Spinal cord (tissue), 10 donors: ENCODE measurements at places on chromosomes 13 and 19. TPM values are rescaled to one million over a fixed set of nuclear protein-coding genes. Genes with fewer than 3 reads are reported as not detected.

- peak; percentile 17 for DNase-seq
Measured at GRCh38 chr13:104270731-104271130, 1204.5 kb upstream of the SLC10A2 start.

GRCh38 chr19:17107546-17108452, 32.2 kb downstream of the MYO9B start:
- no peak for DNase-seq

GRCh38 chr19:29515706-29516357, 10.0 kb upstream of the VSTM2B start:
- DNase-seq, result no peak

DNA sequence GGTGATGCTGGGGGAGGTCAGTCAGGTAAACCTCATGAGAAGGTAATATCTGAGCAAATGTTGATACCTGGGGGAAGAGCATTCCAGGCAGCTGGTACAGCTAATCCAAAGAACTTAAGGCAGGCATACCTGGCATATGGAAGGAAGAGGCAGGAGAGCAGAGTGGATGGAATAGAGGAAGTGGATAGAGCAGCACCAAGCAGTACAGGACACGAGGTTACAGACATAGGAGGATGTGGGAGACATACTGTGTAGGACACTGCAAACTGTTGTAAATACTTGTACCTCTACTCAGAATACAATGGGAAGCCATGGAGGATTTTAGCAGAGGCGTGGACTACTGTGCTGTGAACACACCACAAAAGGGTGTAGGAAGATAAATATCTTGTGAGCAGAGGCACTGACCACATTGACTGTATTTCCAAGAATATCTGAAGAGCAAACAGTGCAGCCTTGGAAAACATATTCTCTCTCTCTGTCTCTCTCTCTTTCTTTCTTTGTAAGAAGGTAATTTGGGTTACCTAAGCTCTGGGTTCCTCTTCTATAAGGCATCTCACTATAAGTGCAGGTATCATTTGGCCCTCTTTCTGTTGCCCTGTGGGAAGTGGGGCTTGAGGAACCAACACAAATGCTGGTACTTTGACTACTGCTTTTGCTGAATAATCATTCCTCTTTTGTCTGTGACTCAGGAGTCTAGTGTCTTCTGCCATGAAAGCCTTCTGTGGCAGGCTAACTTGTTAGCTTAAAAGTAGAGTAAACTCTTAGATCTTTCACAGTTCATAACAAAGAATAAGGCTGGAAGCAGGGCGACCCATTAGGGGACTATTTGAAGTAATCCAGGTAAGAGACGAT, 238.0 kb downstream of the VWA8 start:
- DNase-seq, result no peak

DNA sequence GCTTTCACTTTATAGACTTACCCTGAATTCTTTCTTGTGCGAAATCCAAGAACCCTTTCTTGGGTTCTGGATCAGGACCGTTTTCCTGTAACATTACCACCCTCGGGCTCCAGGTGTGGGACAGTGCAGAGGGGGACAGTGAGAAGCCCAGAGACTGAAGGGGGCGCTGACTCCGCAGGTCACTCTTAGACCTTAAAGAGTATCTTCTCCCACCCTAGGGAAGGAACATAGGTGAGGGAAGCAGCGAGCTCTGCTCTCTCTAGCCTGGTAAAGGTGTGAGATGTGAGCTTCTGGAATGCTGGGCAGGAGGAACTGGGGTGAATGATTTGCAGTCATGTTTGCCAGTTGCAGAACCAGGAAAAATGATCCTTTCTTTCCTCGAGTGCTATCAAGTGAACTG, 80.8 kb upstream of the ZNF507 start:
- DNase-seq, result no peak

GRCh38 chr13:25691654-25692053, 319.9 kb downstream of the ATP8A2 start:
- no peak for DNase-seq

- DNase-seq, result peak; percentile 42
Measured at GRCh38 chr13:48624858-48625257, 28.9 kb upstream of the CYSLTR2 start.

GRCh38 chr13:21243045-21243897, 66.8 kb downstream of the MRPL57 start:
- DNase-seq, result no peak

DNA sequence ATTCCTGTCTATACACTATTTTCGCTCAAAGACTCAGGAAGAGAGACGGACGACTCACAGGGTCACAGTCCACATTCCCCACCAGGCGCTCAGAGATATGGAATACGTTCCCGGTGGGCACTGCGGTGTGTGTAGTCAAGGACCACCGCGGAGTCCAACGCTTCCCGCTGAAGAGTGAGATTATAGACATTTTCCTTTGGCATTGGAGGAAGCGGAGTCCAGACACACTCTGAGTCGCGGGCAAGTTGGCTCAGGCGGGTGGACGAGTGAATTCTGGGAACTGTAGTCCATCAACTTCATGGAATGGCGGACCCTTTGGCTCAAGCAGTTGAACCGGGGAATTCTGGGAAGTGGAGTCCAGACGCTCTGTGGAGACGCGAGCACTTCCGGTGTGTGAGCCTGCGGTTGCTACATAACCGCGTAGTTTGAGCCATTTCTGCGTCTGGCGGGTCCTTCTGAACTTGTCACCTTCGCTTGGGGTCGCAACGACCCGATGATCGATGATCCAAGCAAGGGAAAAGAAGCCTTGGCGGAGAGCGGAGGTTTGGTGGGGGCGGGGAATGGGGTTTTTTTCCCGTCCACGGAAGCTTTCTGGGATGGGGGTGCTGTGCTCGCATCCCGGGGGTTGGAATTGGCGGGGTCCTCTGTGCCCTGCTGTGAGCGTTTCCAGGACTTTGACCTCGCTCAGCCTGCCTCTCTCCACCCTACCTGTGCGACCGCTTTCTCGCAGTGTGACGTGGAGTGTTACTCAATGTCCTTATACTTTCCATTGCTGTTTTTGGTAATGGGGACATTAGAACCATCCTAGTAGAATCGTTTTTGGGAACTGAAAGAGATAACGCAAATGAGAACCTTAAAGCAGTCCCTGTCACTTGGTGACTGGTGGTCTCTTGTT, at the start of gene ZNF230:
TSS of gene ZNF230 (plus strand) at position 392 of the 895 bp plus-strand sequence. CDS start 4,122 bp downstream, outside the sequence.
- DNase-seq, result peak; percentile 93

GRCh38 chr13:45674908-45675307, 27.2 kb upstream of the CBY2 start:
- DNase-seq, result peak; percentile 54

GRCh38 chr13:105035092-105035491, 1500.4 kb downstream of the EFNB2 start:
- DNase-seq, result no peak

DNA sequence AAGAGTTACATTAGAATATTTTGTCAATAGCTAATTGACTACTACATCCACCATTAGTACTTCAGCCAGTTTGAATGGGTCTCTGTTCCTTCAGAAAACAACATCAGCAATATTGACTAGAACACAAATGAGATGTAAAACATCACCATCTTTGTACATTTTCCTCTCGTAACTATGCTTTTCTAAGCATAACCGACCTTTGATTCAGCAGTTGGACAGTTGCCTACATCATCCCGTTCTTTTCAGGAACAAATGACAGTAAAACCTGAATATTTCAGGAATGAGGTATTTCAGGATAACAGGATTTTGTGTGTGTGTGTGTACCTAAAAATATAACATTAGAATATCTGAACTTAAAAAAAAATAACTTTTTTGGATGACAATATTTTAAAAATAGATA, 60.9 kb downstream of the STARD13 start:
- DNase-seq, result no peak

DNA sequence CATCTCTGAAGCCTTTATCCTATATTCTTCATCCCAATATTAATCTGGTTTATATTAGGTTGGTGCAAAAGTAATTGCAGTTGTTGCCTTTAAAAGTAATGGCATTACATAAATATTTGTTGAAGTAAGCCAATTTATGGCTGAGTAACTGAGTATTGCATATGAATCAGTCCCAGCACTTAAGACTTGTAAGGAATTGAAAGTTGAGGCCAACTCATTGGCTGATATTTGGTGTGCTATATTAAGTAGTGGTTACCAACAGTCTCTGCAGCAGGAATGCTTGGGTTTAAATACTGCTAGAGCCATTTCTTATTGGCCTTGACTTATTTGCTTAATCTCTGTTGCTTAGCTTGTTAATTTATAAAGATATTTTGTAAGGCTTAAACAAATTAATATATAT, 460.7 kb downstream of the GPC6 start:
- no peak for DNase-seq

GRCh38 chr19:29514525-29515232, 11.1 kb upstream of the VSTM2B start:
- peak; percentile 31 for DNase-seq

DNA sequence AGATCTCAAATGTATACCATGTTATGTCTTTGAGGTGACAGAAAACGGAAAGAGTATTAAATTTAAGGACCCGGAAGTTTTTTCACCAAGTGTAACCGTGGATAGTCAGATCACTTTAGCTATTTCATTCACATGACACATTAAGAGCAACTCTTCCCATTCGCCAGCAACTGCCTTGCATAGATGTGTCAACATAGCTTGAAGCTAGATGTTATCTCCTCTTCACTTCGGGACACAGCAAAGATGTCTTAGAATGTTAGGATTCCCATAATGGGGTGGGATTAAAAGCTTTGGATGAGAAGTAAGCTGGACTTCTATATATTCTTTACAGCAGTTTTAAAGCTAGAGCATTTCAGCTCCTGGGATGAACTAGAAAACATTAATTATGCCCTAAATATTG, 1135.9 kb upstream of the PCDH20 start:
- DNase-seq, result no peak

The FFAR3 gene
- total RNA-seq, result 0.11 TPM

The KIR2DL3 gene
- not detected for total RNA-seq

The ZNF560 gene
- total RNA-seq, result 0.79 TPM

The SIGLEC5 gene
- total RNA-seq, result 1.6 TPM

The LILRA1 gene
- 0.83 TPM for total RNA-seq

The IQCN gene
- total RNA-seq, result 4.4 TPM

The KLK4 gene
- not detected for total RNA-seq
